ENCODE measurements at places on chromosomes 7 and 10.

- no peak for DNase-seq
Observed at GRCh38 chr10:114632869-114633715, 25.0 kb downstream of the ABLIM1 start.

- no peak for DNase-seq
Observed at GRCh38 chr10:28075424-28075823, 76.5 kb upstream of the ODAD2 start.

DNA sequence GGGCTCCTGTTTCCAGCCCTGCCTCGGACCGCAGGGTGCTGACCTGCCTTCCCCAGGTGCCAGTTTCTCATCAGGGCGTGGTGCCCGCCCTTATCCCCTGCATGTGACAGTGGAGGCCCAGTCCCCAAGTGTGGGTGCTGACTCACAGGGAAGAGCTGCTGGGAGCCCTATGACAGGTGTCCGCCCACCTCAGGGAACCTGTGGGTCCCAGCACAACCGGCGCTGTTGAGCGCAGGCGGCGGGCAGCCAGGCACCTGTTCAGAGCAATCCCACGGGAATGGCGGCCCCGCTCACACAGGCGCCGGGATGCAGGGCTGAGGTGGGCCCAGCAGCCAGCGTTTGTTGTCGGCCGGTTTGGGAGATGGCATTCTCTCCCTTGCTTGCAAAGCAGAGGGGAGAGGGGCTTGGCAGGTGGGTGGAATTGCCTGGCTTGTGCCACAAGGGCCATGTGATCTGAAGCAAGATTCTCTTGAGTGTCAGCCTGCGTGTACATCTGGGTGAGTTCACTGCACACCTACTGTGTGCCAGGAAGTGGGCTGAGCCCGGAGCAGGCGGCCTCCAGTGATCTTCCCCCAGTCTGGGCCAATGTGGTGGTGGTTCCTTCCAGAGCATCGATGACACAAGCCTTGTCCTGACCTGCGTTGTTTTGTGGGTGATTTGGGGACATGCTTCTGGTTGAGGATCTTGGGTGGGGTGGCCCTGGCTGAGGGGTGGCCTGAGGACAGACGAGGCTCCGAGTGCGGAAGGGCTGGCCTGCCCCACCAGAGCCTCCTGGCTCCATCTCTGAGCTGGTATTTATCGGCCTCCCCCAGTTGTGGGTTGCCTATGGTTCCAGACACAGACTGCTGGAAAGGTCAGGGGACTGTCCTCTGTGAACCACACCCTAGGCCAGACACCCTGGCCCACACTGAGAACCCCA lies 2.4 kb downstream of the PWWP2B start:
- DNase-seq = no peak

GRCh38 chr7:139875821-139876241 lies 46.8 kb downstream of the TBXAS1 start:
- DNase-seq = no peak

GRCh38 chr7:6367701-6368211 lies 80.0 kb downstream of the DAGLB start:
- DNase-seq = no peak

GRCh38 chr10:44995914-44996669 lies 4.6 kb upstream of the ZNF22 start:
- no peak for DNase-seq

GRCh38 chr7:79619216-79619615 lies 165.7 kb upstream of the MAGI2 start:
- no peak for DNase-seq

DNA sequence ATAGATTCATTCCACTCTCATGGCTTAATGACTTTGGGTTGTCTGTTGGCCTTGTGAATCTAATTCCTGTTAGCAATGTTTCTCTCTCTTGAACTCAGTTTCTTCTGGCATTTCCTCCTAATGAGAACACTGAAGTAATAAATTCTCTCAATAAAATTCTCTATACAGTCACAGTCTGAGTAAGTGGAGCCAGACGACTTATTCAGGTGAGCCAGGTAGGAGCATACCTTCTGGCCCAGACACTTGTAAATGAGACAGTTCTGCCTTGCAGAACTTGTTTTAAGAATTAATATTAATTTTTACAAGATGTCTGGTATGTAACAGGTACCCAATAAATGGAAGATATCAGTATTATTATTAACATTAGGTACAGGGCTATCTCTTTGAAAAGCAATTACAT lies 28.6 kb upstream of the AGR2 start:
- no peak for DNase-seq

DNA sequence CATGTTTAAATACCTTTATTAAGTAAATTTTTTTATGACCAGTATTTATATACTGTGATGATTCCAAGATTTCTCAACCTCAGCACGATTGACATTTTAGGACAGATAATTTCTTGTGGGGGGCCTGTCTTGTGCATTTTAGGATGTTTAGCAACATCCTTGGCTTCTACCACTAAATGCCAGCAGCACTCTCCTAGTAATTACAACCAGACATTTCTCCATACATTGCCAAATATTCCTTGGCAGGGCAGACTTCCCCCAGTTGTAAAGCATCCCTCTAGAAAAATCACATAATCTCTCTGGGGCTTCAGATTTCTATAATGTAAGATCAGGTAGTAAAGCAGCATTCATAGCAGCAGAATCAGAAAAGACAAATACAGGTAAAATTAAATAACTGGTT lies 7.8 kb upstream of the LIPM start:
- no peak for DNase-seq

- DNase-seq = no peak
Observed at GRCh38 chr7:38190011-38190410, 12.0 kb downstream of the STARD3NL start.

- no peak for DNase-seq
Observed at GRCh38 chr7:140714331-140715040, 18.0 kb downstream of the NDUFB2 start.

DNA sequence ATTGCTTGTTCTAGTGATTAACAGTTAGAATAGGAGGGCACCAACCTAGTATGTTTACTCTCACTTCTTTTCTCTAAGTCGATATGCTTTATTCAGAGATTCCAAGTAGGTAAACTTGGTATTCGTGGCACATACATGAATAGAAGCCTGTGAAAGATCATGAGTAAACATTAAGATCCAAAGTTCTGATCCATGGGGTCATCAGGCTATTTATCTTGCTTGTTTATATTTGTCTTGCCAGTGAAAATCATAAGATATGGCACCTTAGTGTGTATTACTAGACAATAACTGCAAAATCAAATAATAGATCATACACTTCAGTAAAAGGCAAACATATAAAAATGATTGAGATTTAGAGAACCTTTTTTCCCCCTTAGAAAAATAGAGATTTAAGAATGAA lies 56.5 kb upstream of the LHFPL3 start:
- DNase-seq = no peak

- DNase-seq = no peak
Observed at GRCh38 chr7:126806614-126807013, 446.1 kb downstream of the GRM8 start.

- no peak for DNase-seq
Observed at GRCh38 chr7:91285696-91286355, 21.6 kb downstream of the FZD1 start.

DNA sequence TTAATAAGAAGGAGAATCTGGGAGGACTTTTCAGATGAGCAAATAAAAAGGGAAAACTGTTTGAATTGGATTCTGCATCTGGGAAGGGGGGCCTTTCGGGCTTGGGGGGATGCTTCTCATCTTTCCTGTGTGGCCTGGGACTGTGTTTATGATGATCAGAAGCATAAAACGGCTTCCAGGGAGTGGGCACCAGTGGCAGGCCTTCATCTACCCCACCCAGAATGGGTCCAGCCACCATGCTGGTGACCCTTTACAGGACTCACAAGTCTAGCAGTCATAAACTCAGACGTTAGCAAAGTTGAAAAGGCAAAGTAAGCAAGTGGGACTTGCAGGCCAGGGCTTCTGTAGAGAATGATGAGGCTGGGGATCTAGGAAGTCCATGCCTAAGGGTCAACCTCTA lies 198.3 kb upstream of the ZMIZ1 start:
- DNase-seq = no peak

DNA sequence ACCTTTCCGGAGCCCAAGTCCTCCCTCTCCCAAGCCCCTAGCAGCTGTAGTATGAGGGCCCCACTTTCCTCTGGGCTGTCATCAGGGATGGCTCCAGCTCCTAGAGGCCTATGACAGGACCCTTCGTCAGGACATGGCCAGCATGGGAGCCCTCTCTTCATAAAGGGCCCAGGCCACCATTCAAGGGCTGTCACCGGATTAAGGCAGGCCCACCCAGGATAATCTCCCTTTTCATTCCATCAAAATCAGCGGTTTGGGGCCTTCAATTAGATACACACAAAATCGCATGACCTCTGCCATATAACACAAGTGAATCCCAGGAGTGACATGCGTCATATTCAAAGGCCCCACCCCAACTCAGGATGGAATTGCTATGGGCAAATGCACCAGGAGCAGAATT lies 12.2 kb upstream of the GDF10 start:
- DNase-seq = no peak

DNA sequence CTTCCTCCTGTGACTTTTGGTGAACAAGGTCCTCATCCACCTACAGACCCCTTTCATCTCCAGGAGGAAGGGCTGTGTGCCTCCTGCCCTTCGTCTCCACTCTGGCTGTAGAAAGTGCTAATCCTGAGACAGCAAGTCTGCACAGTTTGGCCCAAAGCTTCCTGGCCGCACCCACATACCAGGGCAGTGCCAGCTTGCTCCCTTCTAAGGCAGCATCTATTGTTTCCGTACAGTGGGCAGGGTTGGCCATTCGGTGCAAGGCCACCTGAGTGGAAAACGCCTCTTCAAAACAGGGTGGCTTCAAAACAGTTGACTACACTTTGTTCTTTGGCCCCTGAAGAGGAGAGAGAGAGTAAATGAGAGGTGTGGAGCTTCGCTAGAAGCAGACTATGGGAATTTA lies 134.1 kb upstream of the KLF14 start:
- no peak for DNase-seq

DNA sequence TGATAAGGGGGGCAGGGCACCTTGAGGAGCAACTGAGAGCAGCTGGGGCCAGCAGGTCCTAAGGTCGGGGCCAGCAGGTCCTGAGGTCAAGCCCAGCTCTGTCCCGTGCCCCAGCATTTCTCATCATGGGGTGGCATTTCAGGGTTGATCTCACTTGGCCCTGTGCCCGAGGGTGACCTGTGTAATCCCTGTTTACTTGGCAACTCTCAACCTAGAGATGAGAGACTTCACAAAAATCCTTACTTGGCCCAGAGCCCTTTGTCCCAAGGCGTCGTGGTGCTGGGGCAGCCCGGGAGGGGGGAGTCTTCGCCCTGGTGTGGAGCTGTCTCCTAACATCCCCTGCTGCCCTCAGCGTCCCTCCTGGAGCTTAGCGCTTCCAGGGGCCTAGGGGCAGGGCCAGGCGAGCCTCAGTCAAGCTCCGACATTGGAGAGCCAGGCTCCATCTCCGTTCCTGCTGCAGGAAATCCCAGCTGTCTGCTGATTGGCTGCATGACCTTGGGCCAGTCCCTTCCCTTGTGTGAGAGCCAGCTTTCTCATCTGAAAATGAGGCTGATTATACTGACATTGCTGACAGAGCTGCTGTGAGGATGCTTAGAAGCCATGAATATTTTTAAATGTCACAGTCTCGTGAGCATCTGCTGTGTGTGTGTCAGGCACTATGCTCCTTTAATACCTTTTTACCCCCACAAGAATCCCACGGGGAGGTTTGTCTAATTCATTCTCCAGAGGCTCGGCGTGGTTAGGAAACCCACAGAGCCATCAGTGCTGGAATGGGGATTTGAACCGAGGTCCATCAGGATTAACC lies 94.3 kb downstream of the ZMIZ1 start:
- no peak for DNase-seq

DNA sequence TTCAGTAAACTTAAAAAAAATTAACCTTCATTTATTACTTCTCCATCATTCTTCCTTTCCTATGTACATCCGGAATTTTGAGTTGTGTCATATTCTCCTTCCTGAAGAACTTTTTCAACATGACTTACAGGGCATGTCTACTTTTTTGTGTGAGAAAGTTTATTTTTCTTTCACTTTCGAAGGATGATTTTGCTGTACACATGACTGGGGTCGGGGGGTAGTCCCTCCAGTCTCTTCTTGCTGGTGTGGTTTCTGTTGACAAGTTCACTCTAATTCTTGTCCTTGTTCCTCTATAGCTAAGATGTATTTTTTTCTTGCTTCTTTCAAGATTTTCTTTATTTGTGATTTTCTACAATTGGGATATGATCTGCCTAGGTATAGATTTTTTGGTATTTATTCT lies 55.8 kb downstream of the INPP5A start:
- no peak for DNase-seq

DNA sequence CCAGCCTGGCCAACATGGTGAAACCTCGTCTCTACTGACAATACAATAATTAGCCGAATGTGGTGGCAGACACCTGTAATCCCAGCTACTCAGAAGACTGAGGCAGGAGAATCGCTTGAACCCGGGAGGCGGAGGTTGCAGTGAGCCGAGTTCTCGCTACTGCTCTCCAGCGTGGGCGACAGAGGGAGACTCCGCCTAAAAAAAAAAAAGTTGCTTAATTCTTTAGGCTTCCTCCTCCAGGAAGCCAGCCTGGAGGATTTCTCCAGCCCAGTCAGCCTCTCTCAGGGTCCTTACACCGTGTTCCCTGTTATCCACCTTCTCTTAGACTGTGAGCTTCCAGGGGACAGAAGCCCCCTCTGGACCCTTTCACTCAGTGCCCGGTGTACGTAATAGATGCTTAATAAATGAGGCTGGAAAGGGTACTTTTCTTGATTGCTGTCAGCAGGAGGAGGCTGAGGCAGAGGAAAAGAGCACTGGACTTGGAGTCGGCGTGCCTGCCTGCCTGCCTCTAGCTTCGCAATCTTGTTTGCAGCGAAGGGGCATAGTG lies 16.4 kb upstream of the NODAL start:
- DNase-seq = no peak

DNA sequence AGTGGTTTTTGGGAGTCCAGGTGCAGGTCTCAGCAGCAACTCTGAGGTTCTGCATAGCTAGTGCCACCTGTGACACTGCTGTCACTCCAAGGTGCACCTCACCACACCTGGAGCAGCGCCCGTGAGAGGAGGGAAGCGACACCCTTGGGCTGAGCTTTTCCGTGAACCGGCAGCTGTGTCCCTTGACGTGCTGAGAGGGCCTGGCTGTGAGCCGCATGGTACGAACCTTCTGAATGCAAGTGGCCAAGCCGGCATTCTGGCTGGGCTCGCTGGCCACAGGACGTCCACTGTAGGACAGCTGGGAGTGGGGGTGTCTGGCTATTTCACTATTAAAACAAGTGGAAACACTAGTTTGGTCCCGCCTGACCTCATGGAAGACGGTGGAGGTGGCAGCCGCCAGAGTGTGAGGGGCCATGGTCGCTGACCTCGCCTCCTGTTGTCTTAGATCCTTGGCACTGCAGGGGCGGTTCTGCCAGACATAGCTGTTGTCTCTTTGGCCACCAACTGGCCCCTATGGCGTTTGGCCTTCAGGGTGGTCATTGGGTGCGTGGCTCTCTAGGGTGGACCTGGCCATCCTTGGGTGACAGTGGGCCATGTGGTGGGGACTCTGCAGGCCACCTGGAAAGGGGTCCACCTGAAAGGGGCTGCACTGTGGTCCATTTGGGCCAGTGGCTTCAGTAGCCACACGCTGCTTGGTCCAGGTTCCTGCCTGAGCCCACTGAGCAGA lies 12.9 kb downstream of the INPP5A start:
- no peak for DNase-seq

DNA sequence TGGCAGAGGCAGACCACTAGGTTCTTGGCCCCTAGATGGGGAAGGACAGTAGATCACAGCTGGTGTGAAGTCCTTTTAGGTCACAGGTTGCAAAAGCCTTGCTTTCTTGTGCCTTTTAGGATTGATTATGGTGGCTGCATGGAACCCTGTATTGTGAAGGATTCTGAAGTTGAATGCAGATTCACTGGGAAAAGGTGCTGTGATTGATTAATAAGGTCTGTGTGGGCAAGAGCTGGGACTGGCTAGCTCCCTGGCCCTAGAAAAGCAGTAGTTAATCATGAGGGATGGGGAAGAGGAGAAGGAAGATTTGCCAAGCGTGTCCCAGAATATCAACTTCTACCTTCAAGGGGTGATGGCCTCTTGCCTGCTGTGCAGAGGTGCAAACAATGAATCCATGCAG lies 105.5 kb downstream of the CDH23 start:
- DNase-seq = no peak
